ENCODE measurements at places on chromosomes 3 and 15.

DNA sequence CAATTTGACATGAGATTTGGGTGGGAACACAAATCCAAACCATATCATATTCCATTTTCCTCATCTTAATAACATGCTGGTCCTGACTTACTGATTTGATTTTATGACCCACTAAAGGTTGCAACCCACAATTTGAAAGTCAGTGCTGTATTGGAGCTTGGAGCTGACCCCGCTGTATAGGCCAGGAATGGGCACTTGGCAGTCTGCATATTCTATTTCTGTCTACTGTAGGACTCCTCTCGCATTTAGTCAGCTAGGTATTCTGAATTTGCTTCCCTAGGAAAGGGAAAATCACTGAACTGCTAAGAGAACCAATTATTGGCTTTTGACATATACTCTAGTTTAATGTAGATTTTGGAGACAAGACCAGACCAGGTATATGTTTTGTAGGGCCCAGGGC lies 157.0 kb downstream of the MFSD1 start:
- ATAC-seq: no peak

GRCh38 chr15:71971905-71972304 lies 146.0 kb downstream of the MYO9A start:
- ATAC-seq: no peak

DNA sequence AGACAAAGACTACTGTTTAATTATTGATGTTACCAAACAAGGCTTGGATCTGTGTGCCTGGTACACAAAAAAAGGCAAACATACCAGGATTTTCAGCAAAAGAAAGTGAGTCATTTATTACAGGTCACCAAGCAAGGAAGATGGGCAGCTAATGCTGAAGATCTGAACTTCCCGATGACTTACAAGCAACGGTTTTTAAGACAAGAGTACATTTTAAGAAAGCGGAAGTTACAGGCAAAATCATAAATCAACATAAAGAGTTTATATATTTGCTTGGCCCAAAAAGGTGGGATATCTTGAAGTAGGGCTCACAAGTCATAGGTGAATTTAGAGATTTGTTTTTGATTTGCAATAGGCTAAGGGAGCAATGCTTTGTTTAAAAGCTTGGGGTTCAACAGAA lies 125.4 kb upstream of the SPATA16 start:
- ATAC-seq: no peak

DNA sequence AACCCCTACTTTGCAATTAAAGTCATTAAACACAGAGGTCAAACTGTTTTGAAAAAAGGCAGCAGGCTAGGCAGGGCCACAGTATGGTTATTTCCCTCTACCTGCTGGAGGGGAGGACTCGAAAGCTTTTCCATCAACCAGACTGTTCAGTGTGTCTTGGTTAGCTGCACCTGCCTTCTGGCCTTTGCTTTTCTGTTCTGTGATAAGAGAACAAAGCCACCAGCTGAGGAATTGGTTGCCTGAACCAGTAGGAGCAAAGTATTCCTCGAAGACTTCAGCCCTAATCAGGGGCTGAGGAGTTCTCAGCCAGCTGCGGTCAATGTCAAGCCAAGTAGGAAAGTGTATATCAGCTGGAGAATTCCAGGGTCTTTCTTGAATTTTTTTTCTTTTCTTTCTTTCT lies 132.5 kb downstream of the SOX2 start:
- ATAC-seq: no peak

GRCh38 chr3:130758624-130759369 lies 12.2 kb upstream of the PIK3R4 start:
- ATAC-seq: no peak

Measured in motor neuron (in vitro differentiated cells).